Activated CD4-positive, alpha-beta T cell treated with anti-CD3 and anti-CD28 coated beads, Interleukin-2, amount 10 ng/mL, durations not matched to agents 7 days and 5 days (primary cell): ENCODE measurements at places on chromosomes 2 and 18.
A peak's percentile ranks its signal among the peaks of the same experiment; 100 is the strongest.

GRCh38 chr18:63788447-63789096 lies 13.4 kb downstream of the SERPINB7 start:
- no peak overlapping the region for H3K27ac ChIP-seq
- H3K27me3 ChIP-seq = no peaks in the 10 kb centered on the region
- no peak overlapping the region for H3K4me3 ChIP-seq
- H3K36me3 ChIP-seq = no peaks in the 10 kb centered on the region
- DNase-seq = peak; percentile 33

DNA sequence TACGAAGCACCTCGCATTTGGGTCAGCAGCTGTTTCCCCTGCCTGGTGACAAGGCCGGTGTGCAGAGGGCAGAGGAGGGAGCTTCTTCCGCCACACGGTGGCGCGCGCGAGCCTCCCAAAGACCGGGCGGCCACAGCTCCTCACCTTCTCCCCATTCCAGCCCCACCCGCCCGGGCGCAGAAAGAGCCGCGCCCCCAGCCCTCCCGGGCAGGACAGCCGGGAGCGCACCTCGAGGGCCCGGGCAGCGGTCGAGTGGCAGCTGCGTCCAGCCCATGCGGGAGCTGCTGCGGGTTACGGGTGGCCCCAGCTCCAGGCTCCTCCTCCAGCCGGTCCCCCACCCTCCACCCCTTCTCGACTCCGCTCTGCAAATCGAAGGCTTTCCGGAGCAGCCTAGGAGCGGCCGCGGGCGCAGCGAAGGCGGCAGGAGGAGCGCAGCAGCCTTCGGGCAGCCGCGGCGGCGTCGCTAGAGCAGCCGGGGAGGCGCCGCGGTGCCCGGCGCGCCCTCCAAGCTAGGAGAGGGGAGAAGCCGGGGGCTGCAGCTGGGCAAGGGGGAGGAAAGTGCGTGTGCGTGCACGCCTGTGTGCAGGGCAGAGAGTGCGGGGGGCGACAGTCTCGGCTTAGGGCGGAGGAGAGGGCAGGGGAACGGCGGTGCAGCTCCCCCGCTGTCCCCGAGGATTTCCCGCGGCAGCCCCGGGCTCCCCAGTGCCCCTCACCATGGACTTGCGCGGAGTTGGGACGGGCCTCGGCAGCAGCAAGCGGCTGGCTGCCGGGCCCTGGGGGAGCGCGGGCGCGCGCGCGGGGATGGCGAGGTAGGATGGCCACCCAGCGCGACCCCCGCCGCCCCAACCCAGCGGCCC lies at the start of gene CCDC85A:
Gene CCDC85A (plus strand): TSS at position 348 of the 857 bp plus-strand sequence. CDS start 635 bp downstream, outside the sequence.
- peaks cover 51% of the 10 kb centered on the region for H3K27me3 ChIP-seq
- H3K36me3 ChIP-seq = no peaks in the 10 kb centered on the region
- peak; percentile 70 for DNase-seq

GRCh38 chr2:83578405-83578804 lies 880.7 kb downstream of the SUCLG1 start:
- H3K27ac ChIP-seq = no peak overlapping the region
- no peak for DNase-seq
- no peaks in the 10 kb centered on the region for H3K4me1 ChIP-seq
- no peak overlapping the region for H3K4me3 ChIP-seq

DNA sequence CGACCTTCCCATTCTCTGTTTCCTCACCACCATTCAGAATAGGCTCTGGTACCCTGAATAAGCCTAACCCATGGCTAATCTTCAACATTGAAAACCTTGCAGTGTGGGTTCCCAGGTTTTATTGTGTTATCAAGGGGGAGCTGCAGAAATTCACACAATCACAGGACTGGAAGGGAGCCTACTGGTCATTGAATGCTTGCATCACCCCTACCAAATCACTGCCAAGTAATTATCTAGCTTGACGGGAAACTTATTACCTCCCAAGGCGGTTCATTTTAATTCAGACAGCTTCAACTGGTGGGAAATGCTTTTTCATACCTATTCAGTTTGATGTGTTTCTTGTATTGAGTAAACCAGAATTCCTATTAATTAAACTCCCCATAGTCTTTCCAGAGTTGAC lies 33.6 kb upstream of the EFEMP1 start:
- H3K36me3 ChIP-seq = no peaks in the 10 kb centered on the region
- no peaks in the 10 kb centered on the region for H3K27me3 ChIP-seq
- DNase-seq = no peak
- H3K4me3 ChIP-seq = no peak overlapping the region
- H3K27ac ChIP-seq = no peak overlapping the region
- H3K4me1 ChIP-seq = no peaks in the 10 kb centered on the region

GRCh38 chr2:46445556-46445955 lies 33.8 kb upstream of the TMEM247 start:
- DNase-seq = no peak
- H3K4me1 ChIP-seq = no peaks in the 10 kb centered on the region
- H3K4me3 ChIP-seq = no peak overlapping the region
- H3K27ac ChIP-seq = no peak overlapping the region

DNA sequence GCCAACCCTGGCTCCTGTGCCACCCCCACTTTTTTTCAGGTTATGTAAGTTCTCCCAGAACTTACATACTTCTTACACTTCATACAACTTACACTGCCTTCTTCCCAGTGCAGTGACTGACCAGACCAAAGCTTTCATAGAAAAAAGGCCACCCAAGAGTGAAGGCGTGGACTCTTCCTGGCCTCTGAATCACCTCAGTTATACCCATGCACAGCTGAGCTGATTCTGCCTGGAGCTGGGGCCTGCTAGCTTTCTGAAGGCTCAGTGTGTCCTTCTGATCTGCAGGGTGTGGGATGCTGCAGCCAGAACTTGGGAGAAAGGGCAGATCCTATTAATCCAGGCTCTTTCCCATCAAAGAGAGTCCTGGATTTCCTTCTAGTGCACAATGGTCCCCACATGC lies 216.1 kb downstream of the TTC32 start:
- no peaks in the 10 kb centered on the region for H3K4me1 ChIP-seq
- H3K27ac ChIP-seq = no peak overlapping the region
- no peaks in the 10 kb centered on the region for H3K36me3 ChIP-seq
